Caki2 (cell line): ENCODE measurements at places on chromosomes 2 and 18.

GRCh38 chr2:25251422-25252273 lies 83.3 kb upstream of the POMC start:
- no peak for DNase-seq

- no peak for DNase-seq
Measured at GRCh38 chr2:16330012-16330411, 335.6 kb downstream of the CYRIA start.

DNA sequence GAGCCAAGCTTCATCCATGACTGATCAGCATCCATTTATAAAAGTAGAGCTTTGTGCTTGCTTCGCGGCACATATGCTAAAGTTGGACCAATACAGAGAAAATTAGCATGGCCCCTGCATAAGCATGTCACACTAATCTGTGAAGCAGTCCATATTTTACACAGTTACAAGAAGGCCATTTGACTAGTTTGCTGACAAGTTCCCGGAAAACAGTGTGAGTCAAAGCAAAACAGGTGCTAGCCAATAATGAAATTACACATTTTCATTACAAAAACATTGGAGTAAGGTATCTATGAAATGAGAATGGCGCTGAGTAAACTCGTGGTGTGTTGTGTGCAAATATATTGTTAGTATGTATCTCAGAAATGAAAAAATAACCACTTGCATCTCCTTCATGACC lies 4.7 kb downstream of the ANKRD62 start:
- no peak for DNase-seq

GRCh38 chr2:14896330-14897030 lies 264.0 kb downstream of the LRATD1 start:
- no peak for DNase-seq

DNA sequence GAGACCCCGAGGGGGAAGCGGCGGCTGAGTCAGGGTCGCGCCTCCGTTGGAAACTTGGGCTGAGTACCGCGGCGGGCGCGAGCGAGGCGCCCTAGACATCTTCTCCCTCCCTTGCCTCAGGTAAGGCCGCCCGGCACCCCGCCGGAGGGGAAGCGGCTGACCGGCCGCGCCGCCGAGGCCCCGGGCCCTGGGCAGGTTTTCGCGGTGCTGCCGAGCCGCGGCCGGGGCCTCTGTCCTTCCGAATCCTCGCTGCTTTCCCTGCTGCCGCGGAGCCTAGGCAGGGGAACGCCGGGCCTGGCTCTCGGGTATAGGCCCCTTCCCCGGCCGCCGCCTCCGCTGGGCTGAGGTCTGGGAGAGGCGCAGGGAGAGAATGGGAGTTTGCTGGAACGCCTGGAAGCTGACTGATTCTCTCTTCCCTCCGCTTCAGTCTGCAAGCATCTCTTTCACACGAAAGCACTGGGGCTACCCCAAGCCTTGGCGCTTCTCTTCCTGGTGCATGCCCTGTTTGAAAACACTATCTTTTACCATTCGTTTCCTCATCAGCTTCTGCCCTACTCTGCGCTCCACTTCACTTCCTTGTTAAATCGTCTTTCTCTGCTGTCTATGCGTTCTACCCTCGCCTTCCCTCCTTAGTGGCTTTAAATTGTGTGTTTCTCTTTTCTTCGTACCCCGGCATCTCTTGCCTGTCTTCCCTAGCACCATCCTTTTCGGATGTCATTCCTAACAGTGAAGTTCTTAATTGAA lies 652 bp downstream of the PPM1B start:
- DNase-seq, result peak; percentile 67

DNA sequence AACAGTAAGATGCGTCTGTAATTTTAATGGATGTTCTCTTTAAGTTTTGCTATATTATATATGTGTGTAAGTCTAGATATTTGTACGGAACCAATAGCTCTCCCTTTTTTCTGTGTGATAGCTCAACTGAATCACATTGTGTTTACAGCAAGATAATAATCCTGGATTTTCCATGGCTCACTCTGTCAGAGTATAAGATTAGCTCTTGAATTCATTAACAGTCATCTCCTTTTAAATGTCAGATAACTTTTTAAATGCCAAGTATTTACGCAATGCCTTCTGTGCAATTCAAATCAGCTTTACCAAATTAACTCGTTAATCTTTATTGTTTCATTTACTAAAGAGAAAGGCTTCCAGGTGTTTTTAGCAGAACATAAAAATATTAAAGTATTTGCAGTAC lies 76.9 kb downstream of the KIAA2012 start:
- no peak for DNase-seq
